GM23338 (cell line): ENCODE measurements at places on chromosomes 3 and 15. TPM values are rescaled to one million over a fixed set of nuclear protein-coding genes. Genes with fewer than 3 reads are reported as not detected.
A peak's percentile ranks its signal among the peaks of the same experiment; 100 is the strongest.

Gene DAPK2
- total RNA-seq: 3.1 and 3.9 TPM in 2 replicates

- DNase-seq: no peak
These were observed 283.8 kb downstream of the ZPLD1 start for GRCh38 chr3:102718651-102719050.

- peak; percentile 72 for DNase-seq
These were observed 39.5 kb upstream of the FMN1 start for GRCh38 chr15:33234020-33234461.

Gene CCR4
- total RNA-seq: 0.35 and 0.39 TPM in 2 replicates

Gene RASGRF1
- 0.24 and 0.39 TPM in 2 replicates for total RNA-seq

DNA sequence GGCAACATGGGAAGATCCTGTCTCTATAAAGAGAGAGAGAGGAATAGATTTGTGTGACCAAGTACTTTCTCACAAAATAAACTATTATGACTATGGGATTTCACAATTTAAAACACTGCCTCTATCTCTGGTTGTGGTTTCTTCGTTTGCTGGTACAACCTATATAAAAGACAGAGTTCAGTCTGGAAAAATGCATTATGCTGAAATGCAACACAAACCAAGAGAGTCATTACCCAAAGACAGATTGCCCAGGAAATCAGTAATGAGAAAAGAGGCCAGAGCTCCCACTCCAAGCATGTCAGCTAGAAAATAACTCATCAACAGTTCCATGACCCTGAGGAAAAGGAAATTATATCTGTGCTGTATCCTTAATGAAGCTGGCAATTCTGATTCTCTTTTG lies 23.2 kb downstream of the GPR176 start:
- no peak for DNase-seq

DNA sequence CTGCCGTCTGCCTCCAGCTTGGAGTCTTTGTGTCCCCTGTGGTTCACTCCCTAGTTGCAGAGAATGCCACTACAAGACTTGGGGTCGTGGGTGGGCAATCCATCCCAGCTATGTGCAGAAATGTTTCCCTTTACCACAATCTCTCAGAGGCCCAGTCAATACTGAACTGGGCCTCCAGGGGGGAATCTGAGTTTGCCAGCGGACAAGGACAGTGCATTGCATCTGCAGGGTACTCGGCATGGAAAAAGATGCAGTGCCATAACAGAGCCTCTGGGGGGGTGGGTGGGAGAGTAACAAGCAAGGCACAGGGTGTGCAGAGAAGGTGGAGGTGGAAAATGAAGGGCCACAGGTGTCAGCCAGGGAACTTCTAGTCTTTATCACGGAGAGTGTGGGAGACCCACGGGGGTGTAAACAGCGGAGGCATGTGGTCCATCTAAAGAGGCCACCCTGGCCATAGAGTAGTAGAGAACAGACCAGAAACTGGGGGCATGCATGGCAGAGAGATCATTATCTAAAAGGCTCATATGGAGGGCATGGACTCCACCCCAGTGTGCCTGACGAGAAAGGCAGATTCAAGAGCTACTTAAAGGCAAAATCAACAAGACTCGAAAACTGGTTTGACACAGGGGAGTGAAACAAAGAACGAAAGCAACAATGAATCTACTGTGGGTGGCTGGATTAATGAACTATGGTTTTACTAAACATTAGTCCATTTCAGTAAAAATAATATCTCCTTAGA lies 182.4 kb downstream of the ANXA2 start:
- DNase-seq: peak; percentile 50

- DNase-seq: no peak
These were observed 785.4 kb upstream of the ROBO1 start for GRCh38 chr3:80553211-80553610.

GRCh38 chr3:183385698-183386613 lies 42.5 kb downstream of the MCF2L2 start:
- DNase-seq: peak; percentile 92

DNA sequence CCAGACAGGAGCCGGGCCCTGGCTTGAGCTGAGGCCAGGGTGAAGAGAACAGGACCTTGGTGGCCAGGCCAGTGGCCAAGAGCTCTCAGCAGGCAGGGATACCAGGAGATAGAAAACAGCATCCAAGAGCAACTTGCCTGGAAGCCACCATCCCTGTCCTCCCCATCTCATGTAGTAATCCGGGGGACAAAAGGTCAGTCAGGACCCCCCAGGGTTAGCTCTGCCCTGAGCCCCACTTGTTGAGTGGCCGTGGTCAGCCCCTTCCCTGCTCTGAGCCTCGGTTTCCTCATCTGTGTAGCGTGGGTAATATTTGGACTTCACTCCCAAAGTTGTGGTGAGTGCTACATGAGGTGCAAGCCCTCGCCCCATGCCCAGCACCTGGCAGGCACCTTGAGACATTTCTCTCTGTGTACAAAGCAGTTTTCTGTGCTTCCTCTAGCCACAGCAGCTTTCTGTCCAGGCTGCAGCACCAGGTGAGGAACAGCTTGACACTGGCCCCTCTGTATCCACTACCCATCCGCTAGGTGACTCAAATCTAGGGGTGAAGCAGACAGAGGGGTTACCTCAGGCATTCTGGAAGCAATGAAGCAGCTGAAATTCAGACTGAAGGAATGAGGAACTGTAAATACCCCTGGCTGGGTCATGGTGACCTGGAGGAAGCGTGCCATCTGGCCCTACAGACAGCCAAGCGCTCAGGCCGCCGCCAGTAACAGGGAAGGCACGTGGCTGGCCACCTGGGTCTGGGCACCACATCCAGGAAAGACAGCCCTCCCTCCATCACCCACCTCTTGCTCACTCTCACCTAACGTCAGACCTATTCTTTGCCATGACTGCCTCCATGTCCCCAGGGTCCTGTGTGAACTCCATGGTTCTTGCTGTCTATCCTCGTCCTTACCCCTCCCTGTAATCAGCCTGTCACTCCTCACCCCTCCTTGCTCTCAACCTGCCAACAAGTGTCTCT lies 6.7 kb downstream of the CISH start:
- DNase-seq: no peak
